ENCODE measurements at places on chromosomes 5 and 9.
A peak's percentile ranks its signal among the peaks of the same experiment; 100 is the strongest.

GRCh38 chr9:84838879-84839278 lies 169.3 kb downstream of the NTRK2 start:
- no peak for DNase-seq

- DNase-seq, result no peak
Observed at GRCh38 chr5:93608855-93609254, 25.8 kb downstream of the NR2F1 start.

GRCh38 chr5:78235289-78235688 lies 59.2 kb downstream of the AP3B1 start:
- DNase-seq, result no peak

- DNase-seq, result peak; percentile 24
Observed at GRCh38 chr9:112819635-112820496, 69.3 kb downstream of the SNX30 start.

- DNase-seq, result peak; percentile 87
Observed at GRCh38 chr5:10563945-10564837, at the start of gene ANKRD33B. TSS of gene ANKRD33B (plus strand) at chr5:10564070. CDS start at chr5:10564468, 398 bp downstream.
